Mesothelial cell of epicardium (in vitro differentiated cells): ENCODE measurements at places on chromosomes 2 and 18. TPM values are rescaled to one million over a fixed set of nuclear protein-coding genes. Genes with fewer than 3 reads are reported as not detected.

Gene ENOSF1
- 69.5 to 77.1 TPM (median 71.6 TPM) in 3 replicates for total RNA-seq

Gene CHST9
- 1.8 to 2.4 TPM (median 2.3 TPM) in 3 replicates for total RNA-seq

Gene APLF
- 6.5 to 6.7 TPM (median 6.7 TPM) in 3 replicates for total RNA-seq

Gene DYSF
- total RNA-seq = 0.96 to 2.1 TPM (median 1.4 TPM) in 3 replicates

Gene DPP4
- 7.2 to 8.2 TPM (median 7.6 TPM) in 3 replicates for total RNA-seq
